ENCODE measurements at places on chromosomes 1 and 21.

GRCh38 chr21:15659753-15660422 lies 69.9 kb upstream of the USP25 start:
- no peak for DNase-seq

DNA sequence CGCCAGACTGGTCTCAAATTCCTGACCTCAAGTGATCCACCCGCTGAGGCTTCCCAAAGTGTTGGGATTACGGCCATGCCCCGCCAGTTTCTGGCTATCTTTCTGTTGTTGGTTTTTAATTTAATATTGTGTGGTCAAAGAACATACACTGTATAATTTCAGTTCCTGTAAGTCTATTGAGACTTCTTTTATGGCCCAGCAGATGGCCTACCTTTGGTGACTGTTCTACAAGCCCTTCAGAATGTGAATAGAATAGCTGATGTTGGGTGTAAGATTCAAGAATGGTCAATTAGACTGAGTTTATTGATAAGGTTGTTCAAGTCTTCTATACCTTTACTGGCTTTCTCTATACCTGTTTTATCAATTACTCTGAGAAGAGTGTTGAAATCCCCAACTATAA lies 10.7 kb downstream of the HES2 start:
- no peak for DNase-seq

DNA sequence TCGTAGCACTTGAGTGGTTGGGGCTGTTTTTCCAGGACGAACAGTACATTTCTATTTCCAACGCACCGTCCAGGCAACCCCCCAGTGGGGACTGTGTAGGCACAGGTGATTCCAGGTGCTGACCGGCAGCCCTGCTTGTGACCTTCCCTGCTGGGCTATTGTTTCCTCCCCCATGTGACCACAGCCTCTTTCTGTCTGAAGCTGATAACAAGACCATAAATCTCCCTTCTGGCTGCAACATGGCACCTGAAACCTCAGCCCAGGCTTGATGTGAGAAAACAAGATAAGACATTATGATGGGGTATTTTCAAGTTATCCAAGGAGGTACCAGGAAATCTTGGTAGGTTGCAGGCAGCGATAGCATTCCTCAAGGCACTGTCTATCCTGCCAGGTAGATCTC lies 48.2 kb downstream of the HLX start:
- no peak for DNase-seq

GRCh38 chr21:14917762-14918161 lies 147.0 kb downstream of the NRIP1 start:
- no peak for DNase-seq

DNA sequence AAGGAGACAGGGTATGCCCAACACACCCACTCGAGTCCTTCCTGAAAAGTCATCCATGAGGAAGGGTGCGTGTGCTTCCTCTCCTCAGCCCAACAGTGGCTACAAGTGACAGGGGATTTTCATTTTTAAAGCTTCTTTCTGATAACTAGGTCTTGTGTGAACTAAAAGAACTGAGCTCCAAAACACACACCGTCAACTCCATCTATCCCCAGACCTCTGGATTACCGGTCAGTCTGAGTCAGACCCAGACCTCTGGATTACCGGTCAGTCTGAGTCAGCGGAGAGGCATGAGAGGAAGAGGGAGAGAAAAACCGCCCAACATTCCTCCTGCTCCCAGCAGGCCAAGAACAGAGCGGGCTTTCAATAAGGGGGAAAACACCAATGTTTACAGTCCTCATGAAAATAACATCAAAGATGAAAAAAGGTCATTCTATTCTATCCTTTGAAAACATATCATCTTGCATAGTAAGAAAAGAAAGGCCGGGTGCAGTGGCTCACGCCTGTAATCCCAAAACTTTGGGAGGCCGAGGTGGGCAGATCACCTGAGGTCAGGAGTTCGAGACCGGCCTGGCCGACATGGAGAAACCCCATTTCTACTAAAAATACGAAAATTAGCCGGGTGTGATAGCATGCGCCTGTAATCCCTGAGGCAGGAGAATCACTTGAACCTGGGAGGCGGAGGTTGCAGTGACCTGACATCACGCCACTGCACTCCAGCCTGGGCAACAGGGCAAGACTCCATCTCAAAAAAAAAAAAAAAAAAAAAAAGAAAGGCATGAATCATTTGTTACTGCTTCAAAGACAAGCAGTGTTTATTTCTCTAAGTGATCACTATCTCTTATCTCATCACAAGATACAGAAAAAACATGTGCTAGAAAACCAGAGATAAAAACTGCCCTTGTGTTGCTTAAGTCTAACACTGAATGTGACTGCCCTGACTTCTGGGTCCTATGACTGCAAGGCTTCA lies 3.4 kb downstream of the PTTG1IP start:
- DNase-seq, result peak; percentile 67

- no peak for DNase-seq
Measured at GRCh38 chr1:154689083-154689482, 81.1 kb upstream of the ADAR start.

DNA sequence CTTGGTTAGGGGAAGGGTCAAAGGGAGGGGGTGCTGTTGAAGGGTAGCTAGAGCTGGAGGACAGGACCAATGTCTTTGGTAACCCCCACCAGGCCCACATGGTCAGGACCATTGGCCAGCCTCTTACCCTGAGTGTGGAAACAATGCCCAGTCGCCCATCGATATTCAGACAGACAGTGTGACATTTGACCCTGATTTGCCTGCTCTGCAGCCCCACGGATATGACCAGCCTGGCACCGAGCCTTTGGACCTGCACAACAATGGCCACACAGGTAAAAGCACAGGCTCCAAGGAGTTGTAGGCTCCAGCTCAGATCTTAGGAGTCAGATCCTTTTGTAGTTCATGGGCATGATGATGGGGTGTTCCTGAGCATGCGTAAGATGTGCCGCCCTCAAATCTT lies 3.8 kb downstream of the CA14 start:
- DNase-seq, result no peak

GRCh38 chr1:62840555-62840954 lies 56.6 kb downstream of the ATG4C start:
- DNase-seq, result no peak

GRCh38 chr1:234607109-234608024 lies 2.6 kb downstream of the IRF2BP2 start:
- DNase-seq, result peak; percentile 57

GRCh38 chr1:243748706-243749283 lies 101.2 kb downstream of the AKT3 start:
- DNase-seq, result peak; percentile 67

- DNase-seq, result peak; percentile 75
Measured at GRCh38 chr1:8004803-8005573, 21.1 kb downstream of the ERRFI1 start.

- peak; percentile 54 for DNase-seq
Measured at GRCh38 chr21:42145569-42146272, 73.2 kb upstream of the ABCG1 start.

DNA sequence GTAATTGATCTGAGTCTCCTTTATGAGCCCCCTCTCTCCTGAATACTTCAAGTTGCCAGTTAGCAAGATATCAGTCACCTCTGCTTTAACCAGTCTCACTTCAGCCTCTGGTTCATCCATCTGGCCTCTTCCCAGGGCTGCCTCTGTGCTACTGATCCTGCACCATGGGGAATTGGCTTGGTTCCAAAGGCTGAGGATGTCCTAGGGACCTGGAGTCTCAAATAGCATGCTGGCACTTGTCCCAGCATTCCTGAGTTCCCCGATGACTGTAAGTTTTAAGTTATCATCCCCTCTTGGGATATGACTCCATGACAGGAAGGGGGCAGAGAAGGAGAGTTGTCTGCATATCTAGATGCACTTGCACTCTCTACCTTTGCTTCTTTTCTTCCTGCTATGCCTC lies 252.0 kb downstream of the PTBP2 start:
- DNase-seq, result no peak

DNA sequence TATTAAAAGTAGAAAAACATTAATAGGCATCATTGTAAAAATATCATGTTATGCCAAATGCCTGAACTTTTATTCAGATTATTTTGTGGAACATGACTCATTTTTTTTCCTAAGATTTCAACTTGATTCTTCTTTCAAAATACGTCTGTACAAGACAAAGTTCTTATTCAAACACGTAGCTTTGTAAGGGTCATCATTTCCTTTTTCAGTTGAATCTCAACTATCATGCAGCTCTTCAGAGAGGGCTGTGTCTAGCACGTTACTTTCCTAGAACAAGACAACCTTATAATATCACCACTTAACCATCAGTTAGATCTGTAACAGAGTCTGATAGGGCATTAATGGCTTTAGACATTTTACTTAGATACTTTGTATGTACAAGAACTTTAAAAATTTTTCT lies 608.9 kb downstream of the AMY1C start:
- no peak for DNase-seq

DNA sequence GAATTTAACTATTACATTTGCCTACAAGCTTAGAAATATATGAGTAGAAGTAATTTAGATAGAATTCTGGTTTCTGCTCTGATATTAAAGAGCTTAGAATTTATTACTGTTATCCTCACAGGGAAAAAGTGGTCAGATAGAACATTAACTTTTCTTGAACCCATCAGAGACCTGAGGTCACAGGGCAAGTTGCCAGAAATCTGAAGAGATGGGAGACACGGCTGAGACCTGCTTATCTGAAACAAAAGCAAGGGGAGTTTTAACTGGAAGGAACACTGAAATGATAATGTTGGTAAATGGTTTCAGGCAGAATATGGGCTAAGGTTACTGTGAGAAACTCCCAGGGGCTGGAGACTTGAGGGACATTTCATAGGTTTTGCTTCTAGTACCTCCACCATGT lies 28.0 kb upstream of the USP25 start:
- DNase-seq, result peak; percentile 2

DNA sequence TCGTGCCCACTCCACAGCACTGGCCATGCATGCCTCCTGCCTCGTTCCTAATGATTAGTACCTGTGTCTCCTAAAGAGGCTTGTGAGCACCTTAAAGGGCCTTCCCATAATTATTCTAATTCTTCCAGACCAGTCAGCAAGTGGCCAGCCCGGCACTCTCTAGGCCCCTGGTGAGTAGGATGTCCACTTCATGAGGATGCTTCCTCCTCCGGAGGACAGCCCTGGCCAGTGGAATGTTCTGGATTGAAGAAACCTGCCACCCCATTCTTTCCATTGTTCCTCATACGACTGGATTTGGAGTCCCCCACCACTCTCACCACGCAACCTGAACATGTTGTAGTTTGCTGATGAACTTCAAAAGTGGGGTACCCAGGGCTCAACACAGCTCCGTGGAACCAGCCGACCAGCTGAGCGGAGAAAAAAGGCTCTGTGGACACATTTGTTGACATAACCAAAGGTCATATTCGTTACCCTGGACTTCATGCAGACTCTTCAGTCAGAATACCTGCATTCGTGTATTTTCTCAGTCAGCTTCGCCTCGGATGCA lies 46.7 kb upstream of the LBR start:
- DNase-seq, result no peak

DNA sequence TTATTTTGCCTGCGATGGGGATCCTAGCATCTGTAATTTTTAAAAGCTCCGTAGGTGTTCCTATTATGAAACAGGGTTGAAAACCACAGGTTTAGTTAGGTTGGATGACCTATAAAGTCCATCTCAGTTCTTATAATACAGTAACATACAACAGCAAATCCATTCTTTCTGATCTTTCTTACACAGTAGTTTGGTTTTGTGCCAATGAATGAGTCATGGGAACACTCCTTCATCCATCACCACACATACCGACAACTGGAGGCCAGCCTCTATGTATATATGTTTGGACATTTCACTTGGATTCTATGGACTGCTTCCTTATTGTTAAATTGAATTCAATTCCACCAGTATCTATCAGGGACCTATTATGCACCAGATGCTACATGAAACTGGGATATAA lies 118.4 kb upstream of the L1TD1 start:
- DNase-seq, result peak; percentile 63

DNA sequence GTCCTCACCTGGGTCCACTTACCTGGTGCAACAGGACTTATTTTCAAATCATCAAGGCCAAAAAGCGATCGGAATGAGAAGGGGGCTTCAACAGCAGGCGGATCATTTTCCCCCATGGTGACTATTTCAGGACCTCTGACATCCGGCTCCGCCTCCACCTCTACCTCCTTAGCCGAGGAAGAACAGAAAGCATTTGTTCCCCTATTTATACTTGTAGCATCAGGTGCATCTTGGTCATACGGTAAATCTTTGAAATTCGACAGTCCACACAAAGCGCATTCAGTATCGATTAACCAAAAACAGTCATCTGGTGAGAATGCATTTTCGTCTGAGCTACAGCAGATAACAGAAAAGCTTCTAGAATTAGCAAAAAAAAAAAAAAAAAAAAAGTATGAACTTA lies 550 bp downstream of the TMPRSS3 start:
- no peak for DNase-seq

DNA sequence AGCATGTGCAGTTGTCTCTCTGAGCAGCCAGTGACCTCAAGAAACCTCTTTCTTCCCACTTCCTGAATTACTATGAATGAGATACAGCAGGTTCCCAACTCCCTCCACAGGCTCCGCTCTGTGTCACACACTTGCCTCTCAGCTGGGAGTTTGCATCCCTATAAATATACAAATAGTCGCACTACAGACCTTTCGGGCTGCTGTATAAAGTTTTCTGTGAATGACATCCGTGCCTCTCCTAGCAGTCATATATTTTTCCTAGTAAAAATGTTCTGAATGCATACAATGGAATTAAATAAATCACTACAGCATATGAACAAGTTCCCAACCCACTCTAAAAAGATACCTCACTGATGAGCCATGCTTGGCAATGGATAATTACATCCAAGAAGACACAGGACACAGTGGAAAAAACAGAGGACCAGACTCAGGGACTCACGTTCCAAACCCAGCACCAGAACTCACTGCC lies 66.8 kb downstream of the CAPZB start:
- no peak for DNase-seq

- DNase-seq, result no peak
Measured at GRCh38 chr1:17829579-17829978, 74.4 kb downstream of the ACTL8 start.

- no peak for DNase-seq
Measured at GRCh38 chr1:221823149-221823548, 81.3 kb upstream of the DUSP10 start.

DNA sequence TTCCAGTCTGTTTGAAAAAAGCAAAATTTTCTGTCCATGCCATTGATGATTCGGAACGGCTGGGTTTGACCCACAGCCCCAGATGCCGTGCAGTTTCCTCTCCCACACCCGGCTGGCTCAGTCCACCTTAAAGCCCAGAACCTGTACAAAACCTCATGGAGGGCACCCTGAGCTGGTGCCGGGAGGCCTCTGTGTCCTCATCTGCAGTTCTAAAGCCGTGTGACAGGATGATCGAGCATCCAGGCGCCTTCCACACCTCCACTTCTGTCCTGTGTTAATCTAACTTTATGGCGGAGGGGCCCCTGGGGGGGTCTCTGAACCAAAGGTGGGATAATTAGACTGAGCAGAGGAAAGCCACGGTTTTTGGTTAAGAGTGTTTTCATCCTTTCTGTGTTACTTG lies 49.6 kb downstream of the SLC37A1 start:
- DNase-seq, result no peak

GRCh38 chr1:17588048-17588871 lies 48.8 kb downstream of the ARHGEF10L start:
- DNase-seq, result no peak

DNA sequence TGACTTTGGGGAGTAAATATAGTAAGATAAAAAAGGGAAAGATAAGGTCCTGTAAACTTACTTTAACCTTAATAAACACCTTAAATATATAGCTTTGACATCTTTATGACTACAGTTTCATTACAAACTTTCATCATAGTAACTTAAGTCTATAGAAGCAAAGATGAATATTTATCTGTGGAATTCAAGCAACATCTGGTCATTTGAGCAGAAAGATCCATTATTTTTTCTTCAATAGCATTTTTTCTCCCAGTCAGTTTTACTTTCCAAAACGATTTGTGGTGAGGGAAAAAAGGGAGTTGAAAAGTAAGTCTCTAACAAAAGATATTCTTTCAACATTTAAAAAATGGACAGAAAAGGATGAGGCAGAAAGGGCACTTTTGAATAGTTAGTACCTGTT lies 69.0 kb downstream of the HMCN1 start:
- DNase-seq, result no peak

All from erythroblast (primary cell).